ENCODE measurements at places on chromosomes 7 and 10.

DNA sequence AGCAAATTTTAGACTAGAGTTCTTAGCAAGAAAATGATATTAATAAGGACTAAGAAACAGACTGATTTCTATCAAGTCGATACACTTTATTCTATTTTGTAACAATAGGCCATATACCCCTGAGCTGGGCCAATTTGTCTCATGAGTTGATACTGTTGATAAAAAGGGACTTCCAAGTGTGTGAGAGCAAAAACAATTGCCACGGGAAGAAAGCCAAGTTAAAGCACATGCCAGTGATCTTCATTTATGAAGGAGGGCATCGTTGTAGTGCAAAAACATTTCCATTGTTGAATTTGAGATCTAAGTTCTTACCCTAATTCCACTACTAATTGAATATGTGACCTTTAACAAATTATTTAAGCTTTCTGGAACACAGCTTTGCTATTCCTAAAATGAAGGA is 119.9 kb downstream of the CNOT4 start:
- no peak for DNase-seq

DNA sequence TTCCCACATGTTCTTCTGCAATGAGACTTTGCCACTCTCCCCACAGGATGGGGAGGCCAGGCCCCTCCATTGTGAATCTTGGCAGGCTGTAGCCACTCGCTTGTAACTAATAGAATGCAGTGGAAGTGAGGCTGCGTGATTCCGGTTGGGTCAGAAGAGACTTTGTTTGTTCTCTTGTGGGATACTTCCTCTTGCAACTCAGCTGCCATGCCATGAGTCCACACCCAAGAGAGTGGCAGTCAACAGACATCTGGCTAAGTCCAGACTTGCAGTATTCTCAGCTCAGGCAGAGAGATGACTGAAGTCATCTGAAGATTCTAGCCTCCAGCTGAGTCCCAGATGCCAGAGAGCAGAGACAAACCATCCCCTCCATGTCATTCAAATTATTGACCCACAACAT is 153.4 kb upstream of the GDF10 start:
- DNase-seq: no peak

GRCh38 chr10:7967035-7967434 is 87.5 kb upstream of the GATA3 start:
- no peak for DNase-seq

DNA sequence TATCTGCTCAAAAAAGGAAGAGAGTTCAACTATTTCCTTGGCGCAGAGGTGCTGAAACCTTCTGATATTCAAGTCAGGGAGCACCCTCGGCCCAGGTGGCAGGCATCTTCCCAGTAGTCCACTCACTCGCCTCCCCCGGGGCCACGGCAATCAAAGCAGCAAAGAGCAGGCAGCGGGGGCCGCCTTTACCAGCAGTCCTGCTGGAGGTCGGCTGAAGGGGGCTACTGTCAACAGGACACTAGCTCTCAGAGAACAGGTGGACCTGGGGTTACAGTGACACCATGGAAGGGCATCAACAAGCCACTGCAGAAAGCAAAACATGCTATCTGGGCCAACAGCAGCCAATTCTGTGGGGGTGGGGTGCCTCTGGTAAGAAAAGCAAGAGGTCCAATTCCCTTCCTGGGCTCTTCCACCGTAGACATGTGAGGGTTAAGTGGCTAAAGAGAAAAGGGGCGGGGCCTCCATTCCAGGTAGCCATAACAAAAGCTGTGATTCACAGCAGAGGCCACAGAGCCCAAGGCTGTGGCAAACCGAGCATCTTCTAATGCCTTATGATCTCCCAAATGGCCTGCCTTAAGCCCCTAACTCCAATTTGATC is 9.4 kb downstream of the FZD9 start:
- no peak for DNase-seq

DNA sequence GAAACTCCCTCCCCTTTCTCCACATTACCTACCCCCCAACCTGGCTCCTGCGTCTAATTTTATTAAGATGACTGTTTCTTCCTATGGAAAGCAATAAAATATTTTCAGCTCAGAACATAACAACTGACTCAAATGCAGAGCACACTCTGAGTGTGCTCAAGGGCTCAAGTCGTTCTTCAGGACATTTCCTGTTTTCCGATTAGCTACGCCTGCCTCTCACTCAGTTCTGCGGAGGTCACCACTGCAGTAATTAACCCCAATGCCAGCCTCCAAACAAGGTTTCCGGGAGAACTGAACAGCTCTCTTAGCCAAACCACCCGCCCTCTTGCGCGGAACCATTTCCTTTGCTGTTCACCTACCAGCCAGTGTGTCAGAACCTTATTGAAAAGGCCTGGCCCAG is 19.3 kb downstream of the MYOF start:
- DNase-seq: no peak

GRCh38 chr7:69654381-69654780 is 56.1 kb downstream of the AUTS2 start:
- DNase-seq: peak; percentile 60

DNA sequence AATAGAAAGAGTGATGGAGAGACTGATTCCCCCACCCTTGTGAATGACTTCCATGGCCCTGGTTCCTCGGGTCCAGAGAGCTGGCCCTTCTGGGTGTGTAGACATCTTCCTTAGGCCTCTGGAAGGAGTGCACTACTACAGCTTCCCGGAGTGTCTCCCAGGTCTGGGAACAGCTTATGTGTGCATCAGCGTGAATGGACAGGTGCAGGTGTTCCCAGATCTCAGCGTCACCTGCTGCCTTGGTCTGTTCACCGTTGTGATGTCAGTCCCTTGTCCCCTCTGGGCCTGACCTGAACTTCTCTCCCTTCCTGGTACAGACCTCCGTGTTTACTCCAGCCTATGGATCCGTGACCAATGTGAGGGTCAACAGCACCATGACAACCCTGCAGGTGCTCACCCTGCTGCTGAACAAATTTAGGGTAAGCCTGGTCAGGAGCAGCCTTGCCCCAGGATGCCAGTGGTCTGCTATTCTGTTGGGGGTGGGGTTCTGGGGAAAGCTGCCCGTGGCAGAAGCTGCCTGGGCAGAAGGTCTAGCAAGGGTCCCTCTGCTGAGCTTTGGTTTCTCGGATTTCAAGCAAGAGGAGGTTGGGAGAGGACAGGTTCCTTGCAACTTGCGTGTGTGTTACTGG is 10.5 kb upstream of the DEPP1 start:
- DNase-seq: no peak

GRCh38 chr10:13054844-13055243 is 45.1 kb upstream of the OPTN start:
- DNase-seq: no peak

GRCh38 chr7:5694912-5695726 is 86.3 kb downstream of the RNF216 start:
- no peak for DNase-seq

DNA sequence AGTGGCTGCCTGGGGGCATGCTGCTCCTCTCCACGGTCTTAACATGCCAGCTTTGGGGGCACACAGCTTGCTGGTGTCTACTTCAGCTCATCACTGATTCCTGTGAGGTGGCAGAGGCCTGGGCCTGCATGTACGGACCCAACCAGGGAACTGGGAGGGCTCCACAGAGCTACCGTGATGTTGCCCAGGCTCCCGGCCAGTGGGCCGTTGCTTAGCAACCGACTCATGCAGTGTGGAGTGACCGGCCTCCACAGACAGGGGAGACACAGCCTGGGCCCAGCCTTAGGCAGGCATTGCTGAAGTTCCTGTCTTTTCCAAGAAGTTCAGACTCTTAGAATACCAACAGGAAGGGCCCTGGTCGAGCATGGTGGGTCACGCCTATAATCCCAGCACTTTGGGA is 25.8 kb upstream of the SH2B2 start:
- no peak for DNase-seq

- no peak for DNase-seq
These were observed 38.8 kb downstream of the AP3M1 start for GRCh38 chr10:74111799-74112198.

GRCh38 chr10:106519376-106520030 is 645.0 kb downstream of the SORCS1 start:
- DNase-seq: no peak

GRCh38 chr7:80532153-80532552 is 20.3 kb upstream of the GNAT3 start:
- no peak for DNase-seq

DNA sequence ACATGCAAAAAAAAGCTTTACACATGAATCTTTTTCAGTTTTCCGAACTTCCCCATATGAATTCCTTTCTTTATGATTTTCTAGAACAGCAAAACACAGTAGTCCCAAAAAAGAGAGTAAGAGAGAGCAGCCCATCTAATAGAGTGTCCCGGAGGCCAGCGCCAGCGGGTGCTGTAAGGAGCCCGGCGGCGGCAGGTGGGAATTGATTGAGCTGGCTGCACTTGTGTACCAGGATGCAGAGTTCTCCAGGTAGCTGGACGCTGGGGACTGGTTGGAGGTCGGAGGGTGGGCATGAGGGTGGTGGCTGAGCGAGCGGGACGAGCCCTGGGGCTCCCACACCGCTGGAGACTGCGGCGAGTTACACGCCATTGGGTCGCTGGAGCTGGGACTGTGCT is 4.0 kb downstream of the DLX5 start:
- DNase-seq: no peak

DNA sequence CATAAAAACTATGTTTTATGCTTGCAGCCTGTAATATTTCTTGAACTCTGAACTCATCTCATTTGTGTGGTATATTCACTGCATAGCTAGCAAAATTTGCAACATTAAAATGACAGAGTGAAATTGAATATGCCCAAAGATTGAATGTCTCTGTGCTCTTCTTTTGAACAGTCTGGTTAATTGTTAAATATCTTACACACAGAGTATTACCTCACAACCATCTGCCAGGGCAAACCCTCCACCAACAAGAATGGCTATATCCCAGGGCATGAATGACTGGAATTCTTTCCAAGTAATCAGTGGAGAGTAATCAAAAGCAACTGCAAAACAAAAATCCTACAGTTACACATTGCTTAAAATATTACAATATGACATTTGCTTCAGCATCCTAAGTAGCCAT is 76.9 kb downstream of the SLC13A1 start:
- no peak for DNase-seq

- DNase-seq: no peak
These were observed 1.9 kb downstream of the BUD23 start for GRCh38 chr7:73685311-73685710.

DNA sequence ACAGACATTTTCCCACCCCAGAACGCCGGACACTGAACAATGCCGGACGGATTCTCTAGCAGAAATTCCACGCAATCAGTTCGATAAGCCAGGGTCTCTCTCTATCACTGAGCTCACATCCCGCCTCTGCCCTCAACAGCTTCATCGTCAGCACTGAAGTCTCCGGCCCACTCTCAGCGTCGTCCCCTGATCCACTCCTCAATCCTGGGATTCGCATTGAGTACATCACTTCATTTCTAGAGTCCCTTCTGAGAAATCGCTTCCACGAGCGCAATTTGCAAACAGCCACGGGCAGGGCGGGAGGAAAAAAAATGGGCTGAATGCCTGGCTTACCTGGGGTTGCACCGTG is 365 bp downstream of the YME1L1 start:
- no peak for DNase-seq

- no peak for DNase-seq
These were observed 2.6 kb upstream of the TMEM130 start for GRCh38 chr7:98872328-98872924.

DNA sequence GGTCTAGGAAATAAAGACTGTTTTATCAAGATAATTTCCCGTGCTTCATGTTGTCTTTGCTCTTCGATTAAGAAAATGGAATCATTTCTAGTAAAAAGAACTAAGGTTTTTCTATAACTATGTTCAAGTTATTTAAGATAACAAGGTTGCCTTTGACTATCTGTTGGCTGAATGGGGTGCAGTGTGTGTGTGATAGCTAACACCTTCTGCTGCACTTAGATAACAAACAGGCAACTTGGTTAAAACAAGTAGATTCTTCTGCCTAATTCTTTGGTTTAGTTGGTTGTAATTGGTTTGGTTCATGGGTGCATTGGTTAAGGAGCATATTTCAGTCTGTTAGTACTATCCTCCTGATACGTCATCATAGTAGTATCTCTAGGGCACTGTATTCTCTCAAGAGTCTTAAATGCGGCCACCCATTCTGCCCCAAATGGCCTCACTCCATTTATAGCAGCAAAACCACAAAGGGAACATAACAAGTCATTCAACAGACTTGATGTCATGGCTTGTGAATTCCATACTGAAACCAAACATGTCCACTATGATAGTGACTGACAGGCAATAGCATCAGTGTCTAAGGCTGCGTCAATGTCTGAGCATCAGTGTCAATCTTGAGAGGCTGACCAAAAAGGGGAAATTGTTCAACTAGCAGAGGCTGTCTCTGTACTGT is 55.7 kb downstream of the CCDC3 start:
- DNase-seq: no peak

DNA sequence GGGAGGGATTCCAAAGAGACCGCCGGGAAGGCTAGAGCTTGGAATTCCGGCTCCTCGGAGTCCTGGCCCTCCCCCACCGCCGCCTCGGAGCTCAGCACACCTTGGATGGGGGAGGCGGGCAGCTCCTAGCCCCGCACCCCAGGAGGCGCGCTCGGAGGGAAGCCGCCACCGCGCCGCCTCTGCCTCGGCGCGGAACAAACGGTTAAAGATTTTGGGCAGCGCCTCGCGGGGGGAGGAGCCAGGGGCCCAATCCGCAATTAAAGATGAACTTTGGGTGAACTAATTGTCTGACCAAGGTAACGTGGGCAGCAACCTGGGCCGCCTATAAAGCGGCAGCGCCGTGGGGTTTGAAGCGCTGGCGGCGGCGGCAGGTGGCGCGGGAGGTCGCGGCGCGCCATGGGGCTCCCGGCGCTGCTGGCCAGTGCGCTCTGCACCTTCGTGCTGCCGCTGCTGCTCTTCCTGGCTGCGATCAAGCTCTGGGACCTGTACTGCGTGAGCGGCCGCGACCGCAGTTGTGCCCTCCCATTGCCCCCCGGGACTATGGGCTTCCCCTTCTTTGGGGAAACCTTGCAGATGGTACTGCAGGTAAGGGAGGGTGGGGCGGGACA is at the start of gene CYP26A1:
Gene CYP26A1 (plus strand): TSS at position 355 of the 608 bp plus-strand sequence. CDS start 42 bp downstream, at position 397.
- DNase-seq: no peak

DNA sequence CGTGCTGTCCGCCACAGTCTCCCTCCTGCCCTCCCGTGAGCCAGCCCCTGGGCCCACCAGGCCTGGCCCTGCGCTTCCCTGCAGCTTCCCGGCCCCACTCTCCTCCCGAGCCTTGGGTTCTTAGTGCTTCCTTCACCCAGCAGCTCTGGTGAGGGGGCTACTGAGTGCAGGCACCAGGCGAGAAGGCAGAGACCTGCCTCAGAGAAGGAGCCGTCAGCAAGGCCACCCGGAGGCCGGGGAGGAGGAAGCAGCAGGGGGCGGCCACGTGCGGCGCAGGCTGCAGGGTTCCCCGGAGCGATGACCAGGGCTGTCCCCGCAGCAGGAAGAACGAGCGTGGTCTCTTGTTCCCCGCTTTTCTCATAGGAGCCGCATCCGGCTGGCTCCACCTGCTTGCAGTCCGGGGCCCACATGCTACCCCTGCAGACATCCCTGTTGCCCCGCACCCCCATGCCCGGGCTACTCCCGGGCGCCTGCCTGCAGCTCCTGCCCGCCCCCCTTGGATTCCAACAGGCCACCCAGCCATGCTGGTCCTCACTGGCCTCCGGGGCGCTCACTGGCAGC is 20.5 kb downstream of the YKT6 start:
- no peak for DNase-seq

GRCh38 chr10:24128066-24128730 is 80.7 kb upstream of the KIAA1217 start:
- no peak for DNase-seq

GRCh38 chr10:42594246-42594650 is 44.1 kb downstream of the ZNF33B start:
- DNase-seq: no peak
